ENCODE measurements at places on chromosomes 11 and 22.

GRCh38 chr11:22130462-22131053, 62.3 kb upstream of the ANO5 start:
- ATAC-seq = peak; percentile 53

DNA sequence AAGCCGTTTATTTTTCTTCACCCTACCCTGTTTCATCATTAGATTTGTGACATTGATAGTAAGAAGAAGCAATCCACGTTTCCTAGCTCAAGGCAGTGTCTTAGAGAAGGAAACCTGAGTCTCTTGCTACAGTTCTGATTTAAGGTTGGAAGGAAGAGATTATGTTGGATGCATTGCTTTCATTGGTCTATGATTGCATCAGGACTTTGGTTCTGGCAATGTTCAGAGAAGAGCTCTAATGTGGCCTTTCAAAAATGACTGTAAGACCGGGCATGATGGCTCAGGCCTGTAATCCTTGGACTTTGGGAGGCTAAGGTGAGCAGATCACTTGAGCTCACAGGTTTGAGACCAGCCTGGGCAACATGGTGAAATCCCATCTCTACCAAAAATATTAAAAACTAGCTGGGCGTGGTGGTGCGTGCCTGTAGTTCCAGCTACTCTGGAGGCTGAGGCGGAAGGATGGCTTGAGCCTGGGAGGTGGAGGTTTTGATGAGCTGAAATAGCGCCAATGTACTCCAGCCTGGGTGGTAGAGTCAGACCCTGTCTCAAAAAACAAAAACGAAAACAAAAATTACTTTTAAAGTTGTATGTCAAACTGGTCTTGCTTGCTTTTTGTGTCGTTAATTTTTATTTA, 4.1 kb downstream of the NUCB2 start:
- no peak for ATAC-seq

DNA sequence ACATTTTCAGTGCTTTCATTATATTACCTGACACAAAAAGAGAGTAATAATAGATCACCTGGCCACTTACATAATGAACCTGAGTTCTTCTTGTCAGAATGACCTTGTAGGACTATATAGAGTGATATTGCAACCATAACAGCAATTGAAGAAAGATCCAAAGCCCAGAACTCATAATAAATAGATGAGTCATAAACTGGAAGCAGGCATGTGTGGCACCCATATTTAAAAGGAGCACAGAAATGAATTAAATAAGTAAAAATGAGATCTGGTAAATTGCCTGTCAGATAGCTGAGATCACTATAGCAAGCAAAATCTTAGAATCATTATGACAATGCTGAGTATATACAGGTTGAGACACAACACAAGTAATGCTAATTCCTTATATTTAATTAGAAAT, 331.8 kb downstream of the AASDHPPT start:
- ATAC-seq = no peak

- no peak for ATAC-seq
Observed at GRCh38 chr11:74288161-74288560, 23.3 kb downstream of the P4HA3 start.

DNA sequence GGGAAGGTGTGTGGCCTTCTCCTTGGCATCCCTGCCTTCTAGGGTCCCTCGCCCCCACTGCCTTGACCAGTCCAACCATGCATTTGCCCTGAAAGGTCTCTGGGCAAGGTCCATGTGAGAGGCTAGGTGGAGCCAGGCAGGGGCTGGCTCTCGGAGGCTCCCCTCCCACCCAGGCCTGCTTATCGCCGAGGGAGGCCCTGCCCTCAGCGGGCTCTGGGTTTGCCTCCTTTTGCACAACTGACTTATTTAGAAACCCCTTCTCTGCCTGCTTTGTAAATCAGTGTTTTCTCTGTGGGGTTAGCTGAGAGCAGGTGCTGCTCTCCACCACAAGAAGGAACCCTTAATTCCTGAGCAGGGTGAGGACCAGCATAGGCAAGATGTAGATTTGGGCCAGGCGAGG, 47.7 kb downstream of the CD82 start:
- no peak for ATAC-seq

- ATAC-seq = no peak
Observed at GRCh38 chr22:37193629-37194191, 5.7 kb upstream of the C1QTNF6 start.

DNA sequence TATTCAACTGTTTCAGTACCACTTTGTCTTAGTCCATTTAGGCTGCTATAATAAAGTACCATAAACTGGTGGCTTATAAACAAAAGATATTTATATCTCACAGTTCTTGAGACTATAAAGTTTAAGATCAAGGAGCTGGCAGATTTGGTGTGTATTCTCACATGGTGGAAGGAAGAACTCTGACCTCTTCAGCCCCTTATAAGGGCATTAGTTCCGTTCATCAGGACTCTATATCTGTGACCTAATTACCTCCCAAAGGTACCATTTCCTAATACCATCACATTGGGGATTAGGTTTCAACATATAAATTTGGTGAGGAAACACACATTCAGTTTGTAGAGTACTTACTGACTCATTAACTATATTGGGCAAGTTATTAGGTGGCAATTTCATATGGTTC, 10.7 kb upstream of the ARL14EP start:
- no peak for ATAC-seq

- ATAC-seq = no peak
Observed at GRCh38 chr22:38284042-38284402, 11.2 kb upstream of the TMEM184B start.

DNA sequence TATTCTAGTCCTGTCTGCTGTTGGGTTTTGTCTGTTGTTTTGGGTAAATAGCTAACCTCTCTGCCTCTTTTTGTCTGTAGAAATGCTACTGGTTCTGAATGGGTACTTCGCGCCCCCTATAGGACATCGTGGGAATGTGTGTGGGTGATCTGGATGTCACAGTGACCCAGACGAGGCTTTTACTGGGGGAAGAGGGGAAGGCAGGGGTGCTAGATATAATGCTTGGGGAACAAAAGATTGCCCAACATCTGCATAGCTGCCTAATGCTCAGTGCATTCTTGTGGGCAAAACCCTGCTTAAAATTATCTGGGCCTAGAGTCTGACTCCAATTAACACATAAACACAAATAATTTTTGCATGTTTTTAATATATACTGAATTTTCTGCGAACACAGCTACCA, 57.7 kb downstream of the BMAL1 start:
- ATAC-seq = no peak

GRCh38 chr11:27217948-27218420, 145.0 kb downstream of the CCDC34 start:
- ATAC-seq = no peak

DNA sequence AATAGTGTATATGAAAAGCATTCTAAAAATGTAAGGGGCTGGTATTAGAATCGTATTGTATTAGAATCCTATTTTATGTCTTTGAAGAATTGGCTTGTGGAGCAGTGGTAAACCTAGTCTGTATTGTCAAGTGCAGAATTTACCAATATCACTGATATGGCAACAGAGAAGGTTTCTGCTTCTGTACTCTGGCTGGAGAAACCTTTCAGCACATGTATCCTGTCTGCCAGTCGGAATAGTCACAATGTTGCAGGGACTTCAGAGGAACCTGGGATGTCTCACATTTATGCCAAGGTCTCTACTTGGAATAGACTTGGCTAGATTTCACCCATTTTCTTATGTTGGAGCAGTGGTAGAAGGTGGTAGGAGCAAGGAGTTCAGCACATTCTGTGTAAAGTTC, 4.4 kb downstream of the MTMR3 start:
- no peak for ATAC-seq

DNA sequence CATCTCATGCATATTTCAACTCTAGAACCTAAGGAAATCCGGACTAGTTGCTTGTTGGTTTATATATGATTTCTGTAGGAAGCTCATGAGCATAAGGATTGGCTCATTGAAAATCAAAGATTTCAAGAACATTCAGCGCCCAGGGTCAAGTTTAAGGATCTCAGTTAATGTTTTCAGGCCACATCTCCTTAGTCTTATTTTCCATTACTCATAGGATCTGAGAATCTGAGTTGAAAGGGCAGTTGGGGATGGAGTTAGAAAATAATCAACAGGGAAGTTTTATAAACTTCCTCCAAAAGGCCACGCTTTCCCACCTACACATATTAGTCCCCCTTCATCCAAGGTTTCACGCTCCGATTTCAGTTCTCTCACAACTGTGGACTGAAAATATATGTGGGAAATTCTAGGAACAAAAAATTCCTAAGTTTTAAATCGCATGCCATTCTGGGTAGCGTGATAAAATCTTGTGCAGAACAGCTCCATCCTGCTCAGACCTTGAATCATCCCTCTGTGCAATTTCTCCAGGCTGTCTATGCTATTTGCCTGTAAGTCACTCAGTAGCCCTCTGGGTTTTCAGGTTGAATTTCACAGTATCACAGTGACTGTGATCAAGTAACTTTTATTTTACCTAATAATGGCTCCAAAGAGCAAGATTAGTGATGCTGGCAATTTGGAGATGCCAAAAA, 160.2 kb downstream of the KIRREL3 start:
- ATAC-seq = no peak

GRCh38 chr11:65779919-65780769, 632 bp downstream of the AP5B1 start:
- peak; percentile 62 for ATAC-seq
